NCI-H526 treated with DMSO at 0.1 percent for 48 hours (cell line): ENCODE measurements at places on chromosomes 12 and 14.

- no peak for DNase-seq
These were observed 59.5 kb downstream of the TMEM116 start for GRCh38 chr12:111953455-111953854.

DNA sequence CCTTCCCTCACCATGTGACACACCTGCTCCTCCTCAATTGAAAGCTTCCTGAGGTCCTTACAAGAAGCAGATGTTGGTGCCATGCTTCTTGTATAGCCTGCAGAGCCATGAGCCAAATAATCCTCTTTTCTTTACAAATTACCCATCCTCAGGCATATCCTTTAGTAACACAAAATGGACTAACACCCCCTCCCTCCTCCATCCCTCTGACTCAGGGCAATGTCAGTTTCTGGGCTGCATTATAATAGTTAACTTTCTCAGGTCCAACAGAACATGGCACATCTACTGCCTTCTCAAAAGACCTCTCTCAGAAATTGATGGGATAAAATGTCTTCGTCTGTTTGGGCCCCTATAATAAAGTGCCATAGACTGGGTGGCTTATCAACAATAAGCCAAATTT, 287.0 kb downstream of the DPF3 start:
- no peak for DNase-seq

DNA sequence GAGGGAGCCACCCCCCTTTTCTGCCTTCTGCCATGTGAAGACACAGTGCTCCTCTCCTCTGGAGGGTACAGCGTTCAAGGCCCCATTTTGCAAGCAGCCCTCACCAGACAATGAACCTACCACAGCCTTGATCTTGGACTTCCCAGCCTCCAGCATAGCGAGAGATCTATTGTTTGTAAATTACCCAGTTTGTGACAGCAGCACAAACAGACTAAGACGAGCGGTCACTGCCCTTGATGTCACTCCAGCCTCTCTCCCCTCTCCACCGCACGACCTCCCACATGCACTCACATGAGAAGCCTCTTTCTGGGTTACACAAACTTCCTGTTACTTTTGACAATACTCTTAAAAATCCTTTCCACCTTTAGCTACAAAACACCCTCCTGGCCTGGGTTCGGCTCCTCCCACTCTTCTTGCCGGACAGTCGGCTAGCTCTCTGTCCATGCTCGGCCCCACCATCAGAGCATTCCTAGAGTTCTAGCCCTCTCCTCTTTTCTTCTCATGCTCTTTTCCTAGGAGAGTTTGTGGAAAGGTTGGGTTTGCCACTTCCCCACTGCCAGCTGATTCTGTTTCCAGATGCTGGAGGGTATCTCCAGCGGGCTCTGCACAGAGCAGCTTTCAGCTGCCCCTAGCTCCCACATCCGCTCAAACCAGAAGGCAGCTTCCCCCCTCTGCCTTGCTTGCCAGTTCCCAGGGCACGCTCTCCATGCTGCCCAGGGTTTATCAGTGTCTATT, 124.3 kb downstream of the FOXN3 start:
- no peak for DNase-seq

DNA sequence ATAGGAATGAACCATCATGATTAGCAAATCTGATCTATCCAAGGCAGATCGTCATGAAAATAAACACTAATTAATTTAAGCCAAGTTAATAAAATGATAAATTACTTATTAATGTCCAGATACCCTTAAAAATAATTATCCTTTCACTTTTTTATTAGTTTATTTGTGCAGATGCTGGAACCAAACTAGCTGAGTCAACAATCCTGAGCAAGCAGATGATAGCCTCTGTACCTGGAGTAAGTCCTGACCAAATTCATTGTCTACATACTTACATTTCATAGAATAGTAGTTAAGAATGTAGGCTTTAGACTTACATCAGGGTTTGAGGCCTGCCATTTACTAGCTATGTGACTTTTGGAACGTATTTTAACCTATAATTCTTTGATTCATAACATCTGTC, 105.8 kb downstream of the PRIMA1 start:
- no peak for DNase-seq

DNA sequence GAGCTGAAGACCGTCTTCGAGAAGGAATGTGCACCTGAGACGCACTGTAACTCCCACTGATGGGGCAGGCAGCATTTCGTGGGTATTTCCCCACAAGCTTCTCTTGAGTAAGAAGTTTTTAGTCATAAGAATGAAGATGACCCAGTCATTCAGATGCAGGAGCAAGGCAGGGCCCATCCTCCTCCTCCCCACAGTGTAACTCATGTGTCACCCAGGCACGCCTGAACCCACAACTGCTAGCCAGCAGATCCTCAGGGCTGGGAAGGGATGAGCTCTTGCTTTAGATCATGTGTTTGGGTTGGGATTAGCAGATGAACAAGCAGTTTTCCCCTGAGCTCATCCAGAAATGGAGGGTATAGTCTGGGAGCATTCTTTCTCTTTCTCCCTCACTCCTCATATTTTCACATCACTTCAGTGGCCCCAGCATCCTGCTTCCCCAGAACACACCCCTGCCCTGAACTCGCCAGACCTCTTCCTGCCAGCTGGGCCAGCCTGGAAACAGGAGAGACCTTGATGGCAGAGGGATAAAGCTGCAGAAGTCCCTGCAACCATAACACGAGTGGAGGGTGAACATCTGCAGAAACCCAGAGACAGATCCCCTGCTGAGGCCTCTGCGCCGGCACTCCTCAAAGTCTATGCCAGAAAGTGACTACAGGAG, 73.3 kb downstream of the B4GALNT3 start:
- no peak for DNase-seq

DNA sequence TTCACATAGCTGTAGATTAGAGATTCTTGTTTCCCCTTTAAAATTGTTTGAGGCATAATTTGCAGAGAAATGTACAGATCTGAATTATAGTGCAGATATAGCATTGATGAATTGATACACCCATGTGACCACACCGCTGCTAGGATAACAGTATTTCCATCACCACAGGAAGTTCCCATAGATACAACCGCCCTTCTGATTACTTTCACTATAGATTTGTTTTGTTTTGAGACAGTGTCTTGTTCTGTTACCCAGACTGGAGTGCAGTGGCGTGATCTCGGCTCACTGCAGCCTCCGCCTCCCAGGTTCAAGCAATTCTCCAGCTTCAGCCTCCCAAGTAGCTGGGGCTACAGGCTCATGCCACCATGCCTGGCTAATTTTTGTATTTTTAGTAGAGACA, 8.8 kb upstream of the ASPG start:
- no peak for DNase-seq

DNA sequence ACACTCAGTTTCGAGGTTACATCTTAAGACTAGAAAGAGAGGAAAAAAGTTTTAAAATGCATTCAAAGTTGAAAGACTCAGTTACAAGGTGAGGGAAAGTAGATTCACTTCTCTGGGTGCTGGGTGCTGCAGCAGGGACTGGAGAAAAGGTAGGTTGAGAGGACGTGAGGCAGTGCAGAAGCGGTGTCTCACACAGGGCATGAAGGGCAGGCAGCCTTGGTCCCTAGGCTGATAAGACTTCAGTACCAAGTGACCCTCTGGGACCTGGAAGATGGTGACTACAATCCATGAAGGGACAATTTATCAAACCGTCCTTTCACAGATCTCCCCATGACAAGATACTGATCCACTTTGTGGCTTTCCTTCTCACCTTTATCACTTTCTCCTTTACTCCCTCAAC, 22.5 kb upstream of the UTP20 start:
- DNase-seq: no peak

- DNase-seq: no peak
These were observed 2.4 kb upstream of the KIF26A start for GRCh38 chr14:104135904-104136471.

GRCh38 chr12:92543840-92544239, 158.9 kb upstream of the PLEKHG7 start:
- no peak for DNase-seq

- DNase-seq: no peak
These were observed 174.8 kb upstream of the RTL1 start for GRCh38 chr14:101078170-101078891.

GRCh38 chr12:913919-914698, 35.4 kb downstream of the RAD52 start:
- no peak for DNase-seq

DNA sequence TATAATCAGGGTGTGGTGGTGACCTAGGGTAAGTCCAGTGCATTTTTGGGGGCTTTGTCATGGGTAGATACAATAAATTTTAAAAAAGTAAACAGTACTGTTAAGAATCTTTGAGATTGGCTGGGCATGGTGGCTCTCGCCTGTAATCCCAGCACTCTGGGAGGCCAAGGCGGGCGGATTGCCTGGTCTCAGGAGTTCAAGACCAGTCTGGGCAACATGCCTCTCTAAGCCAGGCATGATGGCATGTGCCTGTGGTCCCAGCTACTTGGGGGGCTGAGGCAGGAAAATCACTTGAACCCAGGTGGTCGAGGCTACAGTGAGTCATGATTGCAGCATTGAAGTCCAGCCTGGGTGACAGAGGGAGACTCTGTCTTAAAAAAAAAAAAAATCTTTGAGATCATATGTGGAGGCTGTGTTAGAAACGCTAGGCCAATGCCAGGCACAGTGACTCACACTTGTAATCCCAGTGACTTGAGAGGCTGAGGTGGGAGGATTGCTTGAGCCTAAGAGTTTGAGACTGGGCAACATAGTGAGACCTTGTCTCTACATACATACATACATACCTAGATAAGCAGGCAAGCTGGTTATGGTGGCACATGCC, 67.7 kb downstream of the PRKCH start:
- DNase-seq: no peak

- DNase-seq: no peak
These were observed 93.7 kb downstream of the SPTSSA start for GRCh38 chr14:34368115-34368970.

DNA sequence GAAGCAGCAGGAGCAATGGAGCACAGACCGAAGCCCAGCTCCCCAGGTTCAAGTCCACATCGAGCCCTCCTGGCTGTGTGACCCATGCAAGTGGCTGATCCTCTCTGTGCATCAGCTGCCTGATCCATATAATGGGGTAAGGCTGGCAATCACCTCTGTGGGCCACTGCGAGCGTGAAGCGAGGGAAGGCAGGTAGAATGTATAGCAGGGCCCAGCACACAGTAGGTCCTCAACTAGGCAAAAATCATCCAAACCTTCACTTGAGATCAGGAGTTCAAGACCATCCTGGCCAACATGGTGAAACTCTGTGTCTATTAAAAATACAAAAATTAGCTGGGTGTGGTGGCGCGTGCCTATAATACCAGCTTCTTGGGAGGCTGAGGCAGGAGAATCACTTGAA, 102.6 kb downstream of the SCARB1 start:
- DNase-seq: no peak

DNA sequence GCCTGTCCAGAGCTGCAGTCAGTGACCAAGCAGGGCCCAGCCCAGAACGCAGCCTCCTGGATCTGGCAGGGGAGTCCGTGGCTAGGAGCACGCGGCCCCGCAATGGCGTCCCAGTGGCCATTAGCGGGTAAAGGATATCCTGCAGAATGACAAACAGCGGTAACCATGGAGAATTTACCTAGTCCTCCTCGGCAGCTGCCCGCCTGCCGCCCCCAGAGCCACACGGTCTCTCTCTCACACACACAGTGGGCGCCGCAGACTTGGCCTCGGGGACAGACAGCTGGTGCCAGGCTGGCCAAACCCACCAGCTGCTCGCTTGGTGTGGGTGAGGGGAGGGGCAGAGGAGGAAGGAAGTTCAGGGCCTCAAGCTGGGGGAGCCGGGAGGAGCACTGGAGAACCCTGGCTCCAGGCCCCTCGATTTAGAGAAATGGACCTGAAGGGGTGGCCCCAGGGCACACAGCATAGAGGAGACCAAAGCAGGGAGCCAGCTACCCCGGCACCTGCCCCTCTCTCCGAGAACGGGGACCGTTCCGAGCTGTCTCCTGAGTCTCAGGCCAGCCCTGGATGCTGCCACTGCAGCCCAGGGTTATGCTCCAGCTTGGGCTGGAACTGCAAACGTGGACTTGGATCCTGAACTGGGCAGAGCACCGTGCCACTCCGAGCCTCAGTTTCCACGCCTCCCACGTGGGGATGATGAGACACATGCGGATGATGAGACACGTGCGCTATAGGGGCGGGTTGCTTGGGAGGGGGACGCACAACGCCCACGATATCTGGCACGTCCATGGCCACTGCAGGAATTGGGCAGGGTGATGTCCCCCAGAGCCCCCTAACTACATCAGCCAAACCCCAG, 3.4 kb downstream of the CDK2AP1 start:
- DNase-seq: peak; percentile 36

DNA sequence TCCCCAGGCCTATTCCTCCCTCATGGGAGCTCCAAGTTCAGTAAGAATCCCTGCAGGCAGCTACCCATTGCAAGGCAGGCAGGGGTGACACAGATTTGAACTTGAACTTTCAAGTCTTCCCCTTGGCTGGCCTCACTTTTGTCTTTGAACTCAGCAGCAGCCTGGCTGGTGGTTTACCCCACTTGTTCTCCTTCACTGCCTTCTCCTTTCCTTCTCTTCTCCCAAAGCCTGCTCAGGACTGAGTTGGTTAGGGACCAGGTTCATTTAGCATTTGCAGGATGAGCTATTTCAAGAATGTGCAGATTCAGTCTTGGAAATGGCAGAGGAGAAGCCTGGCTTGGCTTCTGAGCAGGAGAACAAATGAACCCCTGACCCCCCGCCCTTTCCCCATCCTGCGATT, 67.7 kb upstream of the TBX3 start:
- DNase-seq: no peak

- peak; percentile 39 for DNase-seq
These were observed 80.6 kb upstream of the ETV6 start for GRCh38 chr12:11568762-11569478.

DNA sequence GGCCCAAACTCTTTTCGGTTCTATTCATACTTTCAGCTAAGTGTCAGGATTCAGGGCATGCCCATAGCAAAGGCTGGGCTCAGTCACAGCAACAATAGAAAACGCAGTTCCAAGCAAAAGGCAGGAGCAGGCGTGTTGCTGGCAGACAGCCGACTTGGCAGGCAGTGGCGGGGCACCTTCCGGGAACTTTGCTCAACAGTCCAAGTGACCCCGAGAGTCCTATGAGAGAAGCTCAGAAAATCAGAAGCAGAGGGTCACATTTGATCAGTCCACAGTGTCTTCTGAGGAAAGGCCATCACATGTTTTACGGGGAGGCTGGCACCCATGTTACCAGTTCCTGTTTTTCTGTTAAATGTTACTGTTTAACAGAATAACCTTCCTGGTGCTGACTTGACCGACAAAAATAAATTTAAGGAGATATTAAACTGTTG, 115.0 kb downstream of the DACT1 start:
- no peak for DNase-seq

DNA sequence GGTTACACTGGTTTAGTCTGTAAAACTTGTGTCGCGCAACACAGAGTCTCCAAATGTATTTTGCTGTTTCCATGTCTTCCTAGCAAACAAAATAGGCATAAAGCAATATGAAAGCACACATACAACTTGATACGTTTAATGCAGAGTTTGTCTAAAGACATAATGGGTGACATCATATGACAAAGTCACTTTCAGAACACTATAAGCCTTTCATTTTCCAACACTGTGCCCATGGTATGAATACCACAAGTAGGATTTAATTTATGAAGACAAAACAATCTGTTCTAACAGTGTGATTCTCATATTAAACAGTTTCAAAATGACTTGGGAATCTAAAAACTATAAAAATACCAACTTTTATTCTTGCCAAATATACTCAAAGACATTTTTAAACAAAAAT, 58.4 kb downstream of the PTPN21 start:
- no peak for DNase-seq
